ENCODE measurements at places on chromosomes 2 and 18.

DNA sequence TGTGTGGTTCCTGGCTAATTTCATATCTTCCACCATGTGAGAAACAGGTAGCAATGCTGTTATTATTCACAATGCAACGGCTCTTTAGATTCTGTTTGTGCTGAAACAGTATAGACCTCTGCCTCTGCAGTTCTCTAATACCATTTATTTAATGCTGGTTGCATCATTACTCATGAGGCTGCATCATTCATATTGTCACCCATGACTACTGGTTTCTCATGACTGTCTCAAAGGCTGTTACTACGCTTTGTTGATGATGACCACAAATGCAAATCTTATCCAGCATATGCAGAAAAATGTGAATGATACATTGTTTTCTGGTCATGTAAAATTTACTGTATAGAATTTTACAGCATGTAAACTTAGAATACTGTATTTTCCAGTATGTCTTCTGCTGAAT, 22.5 kb downstream of the CAVIN2 start:
- DNase-seq: no peak

GRCh38 chr2:2704428-2705090, 373.5 kb upstream of the MYT1L start:
- no peak for DNase-seq

- no peak for DNase-seq
These were observed 37.9 kb downstream of the SEMA4F start for GRCh38 chr2:74691929-74692328.

DNA sequence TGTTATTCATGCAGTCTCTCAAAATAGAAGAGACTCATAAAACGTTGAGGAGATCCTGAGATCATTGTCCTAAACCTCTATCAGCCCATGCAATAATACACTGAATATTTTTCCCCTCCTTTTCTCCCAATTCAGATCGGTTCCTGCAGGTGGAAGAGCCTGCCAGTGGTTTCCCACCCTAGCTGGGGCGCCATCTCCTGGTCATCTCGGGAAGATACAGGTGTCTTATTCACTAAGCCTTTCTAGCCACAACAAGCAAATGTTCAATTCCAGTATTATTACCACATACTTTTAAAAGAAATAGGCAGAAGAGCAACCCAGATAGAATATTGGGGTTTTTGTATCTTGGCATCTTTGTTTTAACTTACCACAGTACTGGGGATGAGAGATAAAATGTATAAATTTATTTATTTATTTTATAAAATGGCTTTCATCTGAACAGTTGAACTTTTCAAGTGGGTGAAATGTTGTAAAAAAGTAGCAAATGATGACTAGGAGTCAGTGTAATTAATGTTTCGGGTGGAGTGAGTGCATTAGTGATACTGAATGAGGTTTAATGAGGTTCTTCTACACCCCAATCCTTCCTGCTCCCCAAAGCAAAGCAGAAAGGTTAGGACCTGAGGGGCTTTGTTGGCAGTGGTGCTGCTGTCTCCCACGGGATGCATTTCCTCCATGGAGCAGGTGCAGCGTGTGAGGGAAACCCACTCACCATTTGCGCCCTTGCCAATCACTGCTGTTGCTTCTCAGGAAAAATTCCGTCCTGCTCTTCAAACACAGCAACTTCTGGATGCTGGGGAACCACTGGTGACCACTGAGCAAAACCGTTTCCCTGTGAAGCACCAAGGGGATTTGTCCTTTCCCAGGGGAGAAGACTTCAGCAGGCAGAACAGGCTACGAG, 147.1 kb upstream of the FHL2 start:
- peak; percentile 80 for DNase-seq

GRCh38 chr2:237299906-237300305, 114.1 kb downstream of the COL6A3 start:
- DNase-seq: no peak

- no peak for DNase-seq
These were observed 6.2 kb upstream of the ARMC9 start for GRCh38 chr2:231191896-231192872.

GRCh38 chr2:151952691-151953456, 124.7 kb upstream of the ARL5A start:
- no peak for DNase-seq

- no peak for DNase-seq
These were observed 28.4 kb upstream of the RNU4ATAC start for GRCh38 chr2:121502246-121502645.

DNA sequence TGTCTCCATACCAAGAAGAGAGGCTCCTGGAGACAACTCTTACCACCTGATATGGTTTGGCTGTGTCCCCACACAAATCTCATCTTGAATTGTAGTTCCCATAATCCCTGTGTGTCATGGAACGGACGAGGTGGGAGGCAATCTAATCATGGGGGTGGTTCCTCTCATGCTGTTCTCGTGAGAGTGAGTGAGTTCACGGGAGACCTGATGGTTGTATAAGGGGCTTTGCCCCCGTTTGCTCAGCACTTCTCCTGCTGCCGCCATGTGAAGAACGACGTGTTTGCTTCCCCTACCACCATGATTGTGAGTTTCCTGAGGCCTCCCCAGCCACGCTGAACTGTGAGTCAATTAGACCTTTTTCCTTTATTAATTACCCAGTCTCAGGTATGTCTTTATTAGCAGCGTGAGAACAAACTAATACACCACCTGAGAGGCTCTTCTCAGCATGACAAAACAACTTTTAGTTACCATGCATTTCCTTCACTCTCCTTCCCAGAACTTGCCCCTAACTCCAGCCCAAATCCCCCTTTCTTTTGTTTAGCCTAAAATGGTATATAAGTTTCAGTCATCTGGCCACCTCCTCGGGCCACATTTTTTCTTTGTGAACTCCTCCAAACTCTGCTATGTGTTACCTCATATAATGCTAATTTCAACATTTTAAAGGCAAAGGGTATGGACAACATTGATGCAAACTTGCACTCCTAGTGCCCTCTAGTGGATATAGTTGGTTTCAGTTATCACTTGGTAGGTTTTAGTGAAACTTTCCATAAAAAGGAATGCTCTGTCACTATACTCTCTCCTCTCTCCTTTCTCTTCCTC, 58.6 kb upstream of the SLC25A52 start:
- no peak for DNase-seq

DNA sequence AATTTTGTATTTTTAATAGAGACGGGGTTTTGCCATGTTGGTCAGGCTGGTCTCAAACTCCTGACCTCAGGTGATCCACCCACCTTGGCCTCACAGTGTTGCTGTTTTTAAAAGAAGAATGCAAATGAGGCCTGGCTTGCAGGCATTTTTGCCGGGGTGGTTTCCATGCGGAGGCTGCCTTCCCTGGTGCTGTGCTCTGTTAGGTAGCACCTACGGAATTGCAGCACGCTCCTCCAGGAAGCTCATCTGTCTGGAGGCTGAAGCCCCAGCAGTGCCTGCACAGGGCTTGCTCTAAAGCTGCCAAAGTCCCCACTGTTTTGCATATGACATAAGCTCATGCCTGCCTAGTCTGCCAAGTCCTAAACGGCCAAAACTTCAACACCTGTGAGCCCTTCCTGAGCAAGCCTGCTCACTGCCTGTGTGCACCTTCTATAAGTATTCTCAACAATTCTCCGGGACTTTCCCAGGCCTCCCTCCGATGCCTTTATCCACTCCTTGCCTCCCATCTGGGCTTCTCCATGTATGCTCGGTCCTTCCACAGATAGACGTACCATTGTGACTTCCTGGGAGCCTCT, 551.3 kb upstream of the RAB6C start:
- DNase-seq: no peak

- no peak for DNase-seq
These were observed 935.6 kb upstream of the FANCL start for GRCh38 chr2:59176737-59177136.

GRCh38 chr2:191951376-191951775, 104.5 kb upstream of the CAVIN2 start:
- no peak for DNase-seq

DNA sequence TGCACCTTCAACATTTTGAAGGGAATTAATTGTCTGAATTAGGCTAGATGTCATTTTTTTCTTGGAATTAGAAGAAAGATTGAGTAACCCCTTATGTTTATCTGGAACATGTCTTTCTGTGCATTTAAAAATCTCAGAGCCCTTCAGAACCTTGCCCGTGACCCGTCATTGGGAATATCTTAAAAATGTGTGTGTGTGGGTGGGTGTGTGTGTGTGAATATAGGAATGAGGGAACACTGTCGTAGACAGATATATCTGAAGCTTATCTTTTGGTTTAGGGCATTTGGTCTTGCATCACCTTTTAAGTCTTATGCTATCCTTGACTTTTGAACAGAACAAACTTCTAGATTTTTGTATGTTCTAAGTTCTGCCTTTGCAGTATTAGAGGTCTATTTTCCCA, 13.5 kb upstream of the IL1RL1 start:
- DNase-seq: no peak

- DNase-seq: no peak
These were observed 10.1 kb downstream of the TEX51 start for GRCh38 chr2:126908721-126909177.

All from activated CD4-positive, alpha-beta T cell treated with anti-CD3 and anti-CD28 coated beads for 48 hours (primary cell).